GM04503 (cell line): ENCODE measurements at places on chromosomes 13 and 19.

DNA sequence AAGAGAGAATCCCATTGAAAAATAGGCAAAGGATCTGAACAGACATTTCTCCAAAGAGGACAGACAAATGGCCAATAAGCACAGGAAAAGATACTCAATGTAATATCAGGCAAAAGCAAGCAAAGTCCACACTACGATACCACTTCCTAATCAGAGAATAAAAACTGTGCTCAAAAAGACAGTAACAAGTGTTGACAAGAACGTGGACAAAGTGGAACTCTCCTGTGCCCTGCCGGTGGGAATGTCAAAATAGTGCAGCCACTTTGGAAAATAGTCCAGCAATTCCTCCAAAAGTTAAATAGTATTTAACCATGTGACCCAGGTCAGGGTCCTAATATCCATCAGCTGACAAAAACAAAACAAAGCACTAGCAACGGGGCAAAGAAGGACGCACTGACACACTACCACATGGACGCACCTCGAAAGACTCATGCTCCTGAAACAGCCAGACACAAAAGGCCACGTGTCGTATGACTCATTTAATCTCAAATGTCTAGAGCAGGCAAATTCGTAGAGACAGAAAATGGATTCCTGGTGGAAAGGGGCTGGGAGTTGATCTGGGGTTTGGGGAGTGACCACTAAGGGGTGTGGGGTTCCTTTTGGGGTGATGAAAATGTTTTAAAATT, 5.2 kb downstream of the MIER2 start:
- DNase-seq = no peak

- DNase-seq = no peak
These were observed 17.1 kb upstream of the ZSCAN4 start for GRCh38 chr19:57651654-57651996.

DNA sequence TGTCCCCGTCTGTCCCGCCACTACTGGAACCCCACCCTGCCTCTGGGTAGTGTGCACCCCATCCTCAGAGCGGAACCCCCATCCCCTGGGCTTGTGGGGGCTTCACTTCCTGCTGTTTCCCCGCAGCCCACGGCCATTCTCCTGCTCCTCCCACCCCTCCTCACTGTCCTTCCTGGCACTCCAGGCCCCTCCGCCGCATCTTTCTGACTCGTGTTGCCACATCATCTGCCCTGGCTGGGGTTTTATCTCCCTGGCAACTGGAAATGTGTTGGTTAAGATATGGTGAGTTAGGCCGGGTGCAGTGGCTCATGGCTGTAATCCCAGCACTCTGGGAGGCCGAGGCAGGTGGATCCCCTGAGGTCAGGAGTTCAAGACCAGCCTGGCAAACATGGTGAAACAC, 37.3 kb downstream of the KDM4B start:
- no peak for DNase-seq

- DNase-seq = no peak
These were observed 22.1 kb upstream of the GGACT start for GRCh38 chr13:100610391-100611347.

- peak; percentile 58 for DNase-seq
These were observed 4.9 kb upstream of the BRD4 start for GRCh38 chr19:15337202-15337601.

- no peak for DNase-seq
These were observed 61.3 kb downstream of the COL4A2 start for GRCh38 chr13:110368408-110368807.

DNA sequence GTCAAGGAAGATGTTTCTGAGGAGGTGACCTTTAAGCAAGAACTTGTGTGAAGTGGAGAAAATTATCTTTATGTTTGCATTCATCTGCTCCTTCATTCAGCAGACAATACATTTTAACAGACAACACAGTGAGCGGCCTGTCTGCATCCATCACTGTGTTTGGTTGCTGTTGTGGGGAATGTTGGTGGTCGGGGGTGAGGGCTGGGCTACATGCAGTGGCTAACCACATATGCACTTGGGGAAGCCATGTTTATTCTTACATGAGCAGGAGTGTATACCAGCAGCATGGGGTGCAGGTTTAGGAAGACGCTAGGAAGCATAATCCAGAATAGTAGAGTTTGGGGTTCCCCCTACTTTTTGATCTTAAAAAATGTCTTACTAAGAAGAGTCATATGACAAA, 66.4 kb downstream of the DHRS12 start:
- DNase-seq = no peak

DNA sequence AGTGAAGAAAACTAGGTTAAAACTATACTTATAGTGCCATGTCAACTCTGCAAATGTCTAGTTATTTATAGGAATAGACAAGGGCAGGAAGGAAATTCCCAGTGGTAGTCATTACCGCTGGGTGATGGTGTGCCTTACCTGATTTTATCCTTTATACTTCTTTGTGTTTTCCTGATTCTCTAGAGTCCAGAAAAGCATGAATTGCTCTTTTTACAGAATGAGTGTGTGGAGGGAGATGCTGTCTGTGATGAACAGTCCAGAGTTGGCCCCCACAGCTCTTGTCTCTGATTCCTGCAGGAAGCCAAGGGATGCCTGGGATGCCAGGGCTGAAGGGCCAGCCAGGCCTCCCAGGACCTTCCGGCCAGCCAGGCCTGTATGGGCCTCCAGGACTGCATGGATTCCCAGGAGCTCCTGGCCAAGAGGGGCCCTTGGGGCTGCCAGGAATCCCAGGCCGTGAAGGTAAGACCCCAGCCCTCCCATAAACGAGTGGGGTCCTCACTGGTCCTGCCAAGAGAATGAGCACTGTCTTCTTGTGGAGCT, 83.7 kb downstream of the RAB20 start:
- no peak for DNase-seq

DNA sequence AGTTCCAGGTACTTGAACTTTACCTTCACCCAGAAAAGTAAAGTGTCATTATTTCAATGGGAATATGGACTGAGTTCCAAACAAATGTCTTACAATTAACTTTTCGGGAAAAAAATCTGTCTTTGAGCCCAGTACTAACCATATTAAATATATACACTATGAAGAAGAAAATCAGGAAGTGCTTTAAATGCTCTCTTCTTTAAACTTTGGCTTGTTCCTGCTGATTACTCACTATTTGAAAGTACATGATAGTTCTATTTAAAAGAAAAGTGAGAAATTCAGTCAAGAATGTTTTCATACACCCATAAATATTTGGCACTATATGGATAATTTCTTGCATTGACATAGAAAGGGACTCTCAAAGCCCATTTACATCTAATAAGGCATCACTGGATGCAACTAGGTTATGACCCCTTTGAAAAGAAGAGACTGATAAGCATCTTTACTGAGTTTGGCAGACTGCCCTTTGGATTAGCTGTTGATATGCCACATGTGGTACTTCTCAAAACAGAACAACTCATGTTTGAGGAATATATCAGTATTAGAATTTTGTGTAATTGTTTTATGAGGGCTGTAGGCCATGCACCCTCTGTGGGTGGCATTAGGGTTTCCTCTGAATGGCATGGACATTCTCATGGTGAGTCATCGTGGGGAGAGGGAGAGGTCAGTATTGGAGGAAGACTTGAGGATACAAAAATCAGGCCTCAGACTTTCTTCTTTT, 25.0 kb upstream of the VWA8 start:
- no peak for DNase-seq

GRCh38 chr19:13215572-13216380, 65.6 kb downstream of the IER2 start:
- DNase-seq = no peak

DNA sequence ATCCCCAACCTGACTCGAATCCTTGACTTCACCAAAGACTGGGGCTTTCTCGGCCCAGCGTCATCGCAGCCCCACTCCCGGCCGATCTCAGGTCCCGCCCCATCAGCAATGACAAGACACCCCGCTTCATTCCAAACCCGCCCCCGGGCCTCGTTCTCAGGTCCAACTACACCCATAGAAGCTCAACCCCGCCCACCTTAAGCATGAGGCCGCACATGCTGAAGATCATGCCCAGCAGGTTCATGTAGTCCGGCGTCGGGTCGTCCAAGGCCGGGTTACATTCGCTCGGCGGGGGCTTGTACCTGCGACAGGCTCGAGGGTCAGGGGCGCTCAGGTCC, 2.3 kb downstream of the WDR83 start:
- DNase-seq = no peak

DNA sequence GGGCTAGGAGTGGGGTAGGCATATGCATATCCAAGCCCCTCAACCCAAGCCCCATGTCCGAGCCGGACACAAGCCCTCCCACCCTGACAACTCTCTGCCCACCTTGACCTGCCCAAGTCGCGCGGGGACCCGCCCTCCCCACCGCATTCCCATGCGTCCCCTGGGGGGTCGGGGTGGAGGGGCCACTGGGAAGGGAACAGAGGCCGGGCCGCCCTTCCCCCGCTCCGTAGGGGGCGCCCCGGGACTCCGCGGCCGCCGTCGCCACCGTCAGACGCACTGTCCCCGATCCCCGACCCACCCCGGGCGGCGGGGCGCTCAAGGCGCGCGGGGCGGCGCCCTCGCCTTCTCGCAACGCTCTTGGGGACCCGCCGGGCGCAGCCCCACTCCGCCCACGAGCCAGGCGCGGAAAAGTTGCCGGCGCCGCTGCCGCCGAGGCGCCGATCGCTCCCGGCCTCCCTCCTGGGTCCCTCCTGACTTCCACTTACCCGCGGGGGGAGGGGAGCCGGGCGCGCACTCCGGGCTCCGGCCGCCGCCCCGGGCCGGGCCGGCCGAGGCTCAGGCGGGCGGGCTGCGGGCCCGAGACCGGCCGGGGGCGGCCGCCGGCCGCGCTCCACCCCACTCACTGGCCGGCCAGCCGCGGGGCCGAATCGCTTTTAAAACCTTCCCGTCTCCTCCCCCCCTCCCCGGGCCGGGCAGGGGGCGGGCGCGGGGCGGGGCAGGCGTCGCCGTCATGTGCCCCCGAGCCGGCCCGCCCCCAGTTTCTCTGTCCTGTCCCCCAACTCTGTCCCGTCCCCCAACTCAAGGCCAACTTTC, 34.4 kb upstream of the NANOS3 start:
- no peak for DNase-seq

GRCh38 chr19:31532034-31532433, 182.8 kb upstream of the TSHZ3 start:
- no peak for DNase-seq

GRCh38 chr19:33205531-33206260, 11.6 kb downstream of the LRP3 start:
- DNase-seq = no peak

DNA sequence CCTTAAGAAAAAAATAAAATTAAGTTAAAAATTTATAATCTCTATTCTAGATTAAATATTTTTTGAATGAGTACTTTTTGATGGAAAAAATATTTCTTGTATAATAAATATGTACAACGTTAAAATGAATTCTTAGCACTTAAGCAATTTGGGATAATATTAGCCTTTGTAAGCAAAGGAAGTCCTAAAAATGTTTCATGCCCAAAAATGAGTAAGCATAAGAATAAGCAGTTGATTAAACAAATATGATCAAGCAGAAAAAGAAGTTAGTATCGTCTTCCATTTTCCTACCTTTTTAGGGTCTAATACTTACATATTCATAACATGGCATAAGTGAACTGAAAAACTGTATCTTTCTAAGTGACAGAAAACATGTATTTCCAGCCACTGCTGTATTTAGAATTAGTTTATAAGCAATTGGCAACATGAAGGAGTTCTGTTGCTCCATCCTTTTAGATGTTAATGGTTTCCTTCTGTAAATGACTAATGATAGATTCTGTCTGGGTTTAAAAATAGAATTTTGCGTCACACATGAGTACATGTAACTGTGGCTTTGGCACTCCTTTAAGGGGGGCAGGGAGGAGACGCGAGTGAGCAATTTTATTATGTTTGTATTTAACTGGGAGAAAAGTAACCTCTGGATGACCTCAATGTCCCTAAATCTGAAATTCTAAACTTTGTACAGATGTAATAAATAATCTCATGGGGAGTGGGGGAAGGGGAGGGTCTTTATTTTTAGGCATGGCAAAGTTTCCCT, 237.4 kb downstream of the RGCC start:
- DNase-seq = peak; percentile 88

DNA sequence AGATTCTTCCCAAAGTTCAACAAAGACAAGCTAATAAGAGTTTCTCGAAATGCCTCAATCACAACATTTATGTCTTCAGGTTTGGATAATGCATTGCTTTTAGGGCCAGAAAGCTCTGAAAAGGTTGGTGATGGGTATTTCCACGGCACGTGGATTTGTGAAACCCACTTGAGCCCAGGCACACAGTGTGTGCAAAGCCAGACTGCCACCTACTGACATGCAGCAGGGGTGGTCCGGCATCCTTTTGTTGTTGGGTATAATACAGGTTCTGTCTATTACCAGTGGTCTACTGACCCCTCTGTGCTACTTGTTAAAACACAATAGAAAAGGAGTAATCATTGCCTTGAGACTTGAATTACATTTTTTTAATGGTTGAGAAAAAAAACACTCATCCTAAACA, 225.6 kb downstream of the RAP2A start:
- no peak for DNase-seq

DNA sequence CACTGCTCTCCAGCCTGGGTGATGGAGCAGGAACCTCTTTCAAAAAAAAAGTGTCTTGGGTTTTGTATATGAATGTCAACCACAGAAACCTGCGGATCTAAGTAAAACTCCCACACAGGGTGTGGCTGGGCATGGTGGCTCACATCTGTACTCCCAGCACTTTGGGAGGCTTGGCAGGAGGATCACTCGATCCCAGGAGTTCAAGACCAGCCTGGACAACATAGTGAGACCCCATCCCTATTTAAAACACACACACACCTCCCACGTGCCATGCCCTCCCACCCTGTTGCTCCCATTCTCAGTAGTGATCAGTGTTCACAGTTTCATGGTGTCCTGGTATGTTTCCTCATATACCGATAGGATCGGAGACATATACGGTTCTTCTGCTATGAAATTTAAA, 9.2 kb downstream of the TMED1 start:
- DNase-seq = no peak

GRCh38 chr13:94408314-94409036, 71.0 kb downstream of the DCT start:
- no peak for DNase-seq

DNA sequence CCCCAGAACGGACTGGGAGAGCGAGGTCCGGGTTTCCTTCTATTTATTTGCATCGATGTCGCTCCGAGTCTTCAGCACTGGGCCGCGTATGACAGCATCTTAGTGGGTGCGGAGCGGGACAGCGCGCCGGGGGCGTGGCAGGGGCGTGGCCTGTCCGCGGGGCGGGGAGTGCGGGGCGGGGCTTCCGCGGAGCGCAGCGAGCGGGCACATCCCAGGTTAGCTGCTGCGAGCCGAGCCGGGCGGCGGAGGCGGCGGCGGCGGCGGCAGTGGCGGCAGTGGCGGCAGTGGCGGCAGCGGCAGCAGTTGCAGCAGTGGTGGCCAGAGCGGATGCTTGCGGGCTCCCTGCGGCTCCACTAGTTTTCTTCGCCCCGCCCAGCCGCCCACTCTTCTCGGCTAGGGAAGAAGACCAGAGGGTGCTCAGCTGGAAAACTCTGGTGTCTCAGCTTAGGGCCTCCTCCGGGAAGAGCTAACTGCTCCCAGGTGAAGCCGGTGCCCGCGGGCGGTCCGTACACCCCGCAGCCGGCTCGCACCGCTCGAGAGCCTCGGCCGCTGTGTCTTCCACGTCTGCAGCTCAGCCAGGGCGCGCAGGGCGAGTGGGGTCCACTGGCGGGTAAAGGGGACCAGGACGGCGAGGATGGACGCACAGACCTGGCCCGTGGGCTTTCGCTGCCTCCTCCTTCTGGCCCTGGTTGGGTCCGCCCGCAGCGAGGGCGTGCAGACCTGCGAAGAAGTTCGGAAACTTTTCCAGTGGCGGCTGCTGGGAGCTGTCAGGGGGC, at the start of gene GPC5:
Gene GPC5, plus strand, starts transcription at position 209 of the 776 bp plus-strand sequence.
- no peak for DNase-seq

GRCh38 chr19:39470724-39471339, 9.8 kb upstream of the TIMM50 start:
- DNase-seq = no peak
